ENCODE measurements at places on chromosomes 11 and 22.

DNA sequence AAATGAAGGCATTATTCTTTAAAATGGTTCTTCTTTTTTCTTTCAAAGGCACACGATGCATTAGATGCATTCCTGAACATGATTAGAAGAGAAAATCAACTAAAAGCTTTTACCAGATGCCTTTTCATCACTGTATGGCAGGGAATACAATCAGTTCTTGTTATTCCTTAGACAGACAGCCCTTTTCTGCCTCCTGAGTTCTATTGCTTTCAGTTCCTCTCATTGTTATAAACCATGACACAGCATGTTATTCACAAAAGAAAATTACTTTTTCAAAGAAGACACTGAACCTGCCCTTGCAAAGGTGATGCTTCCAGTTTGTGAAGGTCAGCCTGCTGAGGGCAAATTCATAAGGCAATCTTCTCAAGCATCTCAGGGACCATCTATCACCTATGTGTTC, 70.1 kb downstream of the FAM181B start:
- DNase-seq = no peak

GRCh38 chr22:39723899-39724351, 153.4 kb downstream of the CACNA1I start:
- DNase-seq = no peak

DNA sequence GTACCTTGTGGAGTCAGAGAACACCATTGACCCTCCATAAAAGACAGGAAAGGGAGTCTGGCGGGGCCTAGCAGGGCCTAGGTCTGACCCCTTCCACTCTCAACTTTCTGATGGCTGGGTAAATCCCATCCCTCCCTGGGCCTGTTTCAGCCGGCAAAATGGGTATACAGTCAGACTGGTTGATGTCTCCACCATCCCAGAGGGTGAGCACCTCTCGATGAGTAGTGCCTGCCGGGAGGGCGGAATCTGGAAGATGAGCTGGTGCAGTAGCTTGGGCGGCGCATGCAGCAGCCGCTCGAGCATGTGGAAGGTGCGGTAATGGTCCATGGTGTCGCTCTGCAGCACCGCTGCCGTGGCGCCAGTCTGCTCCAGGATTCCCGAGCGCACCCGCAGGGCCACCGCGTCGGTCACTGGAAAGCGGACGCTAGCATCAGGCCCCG, 528 bp downstream of the FIBP start:
- DNase-seq = no peak

DNA sequence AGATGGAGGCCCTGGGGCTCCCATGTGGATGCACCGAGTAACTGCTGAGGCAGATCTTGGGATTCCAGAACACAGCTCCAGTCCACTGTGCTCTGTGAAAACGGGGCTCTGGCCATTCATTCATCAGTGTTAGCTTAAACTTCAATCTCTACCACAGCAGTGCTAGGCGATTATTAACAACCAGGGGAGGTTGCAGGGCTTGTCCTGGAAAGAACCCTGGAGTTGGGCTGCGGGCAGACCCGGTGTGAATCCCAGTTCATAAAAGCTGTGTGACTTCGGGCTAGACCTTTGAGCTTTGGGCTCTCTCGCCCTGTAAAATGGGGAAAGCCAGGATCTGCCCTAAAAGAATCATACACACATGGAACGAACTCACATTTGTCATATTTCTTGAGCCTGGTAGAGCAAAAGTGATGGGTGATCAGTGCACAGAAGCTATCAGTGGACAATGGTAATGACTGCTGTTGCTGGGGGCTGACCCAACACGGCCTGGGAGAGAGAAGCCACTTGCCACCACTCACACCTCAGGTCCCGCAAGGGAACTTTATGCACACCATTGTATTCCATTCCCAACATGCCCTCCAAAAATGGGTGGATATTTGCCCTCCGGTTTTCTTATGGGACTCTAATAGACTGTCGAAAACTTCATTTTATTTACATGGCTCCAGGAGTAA, 15.6 kb upstream of the CRYBB3 start:
- DNase-seq = no peak

DNA sequence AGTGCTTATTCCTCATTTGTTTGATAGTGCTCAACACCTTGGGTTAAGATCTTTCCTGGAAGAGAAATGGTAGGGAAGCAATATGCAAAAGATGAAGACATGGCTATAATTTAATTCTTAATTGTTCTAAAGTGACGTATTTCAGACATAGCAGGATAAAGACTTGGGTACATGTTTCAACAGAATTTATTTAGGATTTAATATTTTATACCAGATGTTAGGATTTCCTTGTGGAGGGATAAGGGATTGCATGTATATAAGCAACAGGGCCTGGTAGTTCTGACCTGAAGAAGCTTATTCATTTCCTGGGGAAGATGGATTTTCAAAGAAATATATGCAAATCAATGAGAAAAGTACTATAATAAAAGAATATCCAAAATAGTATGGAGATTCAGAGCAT, 163.8 kb downstream of the FAT3 start:
- no peak for DNase-seq

GRCh38 chr11:36239636-36240035, 49.6 kb downstream of the COMMD9 start:
- DNase-seq = no peak

- DNase-seq = no peak
Observed at GRCh38 chr22:36486619-36487384, 5.4 kb upstream of the TXN2 start.

DNA sequence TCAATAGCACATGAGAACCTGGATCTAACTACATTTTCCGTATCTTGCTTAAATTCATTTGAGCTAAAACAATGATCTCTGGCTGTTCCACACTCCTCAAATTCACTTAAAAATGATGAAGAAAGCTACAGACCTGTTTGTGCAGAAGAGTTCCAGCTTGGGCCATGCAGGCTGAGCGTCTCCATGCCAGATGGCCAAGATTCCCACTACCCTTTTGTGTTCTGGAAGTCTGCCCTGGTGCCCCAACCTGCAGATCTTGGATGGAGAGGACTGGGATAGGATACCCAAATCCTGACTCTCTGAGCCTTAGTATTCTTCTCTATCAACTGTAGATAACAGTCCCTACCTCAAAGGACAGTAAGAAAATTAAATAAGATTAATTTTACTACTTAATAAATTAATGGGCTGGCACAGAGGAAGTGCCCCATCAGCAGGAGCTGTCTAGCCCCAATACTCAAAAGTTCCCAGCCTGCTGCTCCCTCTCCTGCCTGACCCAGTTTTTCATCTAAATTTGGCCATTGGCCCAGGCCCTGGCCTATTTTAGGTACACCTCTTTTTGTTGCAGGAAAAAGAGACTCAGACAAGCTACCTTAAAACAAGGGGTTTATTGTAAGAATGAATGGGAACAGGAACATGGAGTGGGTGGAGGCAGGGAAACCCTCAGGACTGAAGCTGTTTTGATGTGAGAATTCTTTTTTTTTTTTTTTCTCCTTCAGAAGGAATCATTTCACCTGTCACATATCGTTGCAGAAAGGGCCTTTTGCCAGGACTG, 81.4 kb upstream of the GRK3 start:
- no peak for DNase-seq

DNA sequence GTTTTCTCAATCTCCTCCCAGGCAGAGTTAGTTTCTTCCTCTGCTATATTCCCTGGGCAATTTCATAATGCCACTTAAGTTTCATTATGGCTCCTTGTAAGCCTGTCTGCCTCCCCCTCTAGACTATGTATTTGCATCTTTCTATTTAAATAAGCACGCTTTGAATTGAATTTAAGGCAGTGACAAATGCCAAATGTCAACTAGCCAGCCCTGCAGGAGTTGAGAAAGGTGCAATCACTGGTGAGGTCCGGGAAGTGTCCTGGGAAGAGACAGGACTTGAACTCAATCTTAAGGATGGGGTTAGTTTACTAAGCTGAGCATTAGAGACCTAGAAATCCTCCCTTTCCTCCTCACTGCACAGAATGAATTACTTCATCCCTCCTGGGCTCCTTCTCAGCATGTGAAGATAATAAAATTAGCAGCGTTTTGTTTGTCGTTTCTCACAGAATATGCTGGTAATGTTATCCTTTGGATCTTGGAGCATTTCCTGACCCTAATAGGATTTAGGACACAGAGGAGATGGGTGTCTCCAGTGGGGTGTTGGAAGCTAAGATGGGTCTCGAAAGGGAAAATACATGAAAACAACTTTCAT, 1.6 kb downstream of the TCP11L1 start:
- no peak for DNase-seq

DNA sequence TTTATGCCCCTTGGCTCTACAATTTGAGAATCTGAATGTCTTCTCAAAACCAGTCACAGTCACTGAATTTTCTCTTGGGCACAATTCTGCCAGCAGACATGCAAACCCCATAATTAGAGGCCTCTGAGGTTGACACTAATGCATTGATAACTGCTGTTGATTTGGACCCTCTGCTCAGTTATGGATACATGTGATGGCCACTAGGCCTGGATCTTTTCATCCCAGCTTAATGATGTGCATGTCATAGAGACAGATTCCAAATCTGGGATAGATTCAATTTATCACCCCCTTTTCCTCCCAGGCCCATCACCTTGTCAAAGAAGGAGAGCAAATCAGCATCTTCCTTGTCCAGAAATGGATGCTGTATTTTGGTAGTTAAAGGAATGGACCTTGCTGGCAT, 92.2 kb downstream of the C11orf91 start:
- DNase-seq = no peak

- DNase-seq = no peak
Observed at GRCh38 chr22:39110631-39111561, 13.9 kb downstream of the APOBEC3H start.

- DNase-seq = no peak
Observed at GRCh38 chr11:12408156-12408770, 30.9 kb downstream of the PARVA start.

DNA sequence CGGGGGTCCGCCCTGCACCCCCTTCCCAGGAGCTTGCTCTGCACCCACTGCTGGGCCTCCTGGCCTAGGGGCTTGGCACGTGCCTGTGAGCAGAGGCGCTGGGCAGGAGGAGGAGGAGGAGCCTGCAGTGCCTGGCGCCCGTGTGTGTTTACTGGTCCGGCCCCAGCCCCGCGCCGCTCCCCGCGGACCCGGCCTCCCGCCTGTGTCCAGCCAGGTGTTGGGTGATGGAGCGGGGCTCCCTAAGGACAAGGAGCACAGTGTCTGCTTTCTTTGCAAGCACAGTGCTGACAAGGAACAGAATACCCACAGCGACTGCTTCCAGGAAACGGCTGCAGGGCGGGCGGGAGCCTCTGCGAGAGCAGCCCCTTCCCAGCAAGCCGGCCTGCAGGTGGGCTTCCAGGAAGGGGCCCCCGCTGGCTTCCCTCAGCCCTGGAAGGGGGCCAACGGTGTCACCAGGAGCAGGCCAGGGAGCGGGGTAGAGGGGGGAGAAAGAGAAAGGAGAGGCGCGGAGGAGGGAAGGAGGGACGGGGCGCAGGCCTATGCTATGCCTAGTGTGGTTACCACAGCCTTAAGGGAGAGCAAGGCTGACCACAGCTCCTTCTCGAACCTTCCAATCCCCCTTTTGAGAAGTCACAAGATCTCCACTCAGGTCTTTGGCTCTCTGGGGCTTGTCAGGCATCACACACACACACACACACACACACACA, 6.6 kb downstream of the H19 start:
- no peak for DNase-seq

- DNase-seq = no peak
Observed at GRCh38 chr11:122337704-122338103, 221.7 kb upstream of the BLID start.

DNA sequence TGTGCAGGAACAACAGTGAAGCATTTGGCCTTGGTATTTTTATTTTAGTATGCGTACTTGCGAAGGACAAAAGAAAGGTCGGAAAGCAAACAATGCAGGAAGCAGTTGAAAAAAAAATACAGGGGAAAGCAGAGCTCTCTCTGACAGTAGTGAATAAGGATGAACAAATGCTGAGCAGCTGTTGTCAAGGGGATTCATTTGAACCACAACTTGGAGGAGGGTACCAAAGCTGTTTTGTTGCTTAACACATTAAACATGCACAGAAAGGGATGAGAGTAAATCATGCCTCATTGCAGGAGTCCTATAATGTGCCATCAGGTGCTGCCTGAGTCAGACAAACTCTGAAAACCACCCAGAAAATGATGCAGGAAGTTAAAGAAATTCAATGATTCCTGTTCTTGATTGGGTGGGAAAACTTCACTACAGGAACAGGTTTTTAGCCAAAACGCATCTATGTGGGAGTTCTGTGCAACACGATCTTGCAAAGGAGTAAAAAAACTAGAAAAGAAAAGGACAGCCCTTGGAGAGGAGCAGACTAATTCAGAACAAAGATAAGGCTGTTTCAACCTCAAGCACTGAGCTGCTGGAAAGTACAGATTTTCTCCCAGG, 2113.5 kb downstream of the LRRC4C start:
- no peak for DNase-seq

Data from NCI-H187 treated with DMSO at 0.1 percent for 48 hours (cell line).